ENCODE measurements at places on chromosomes 12 and 14. TPM values are rescaled to one million over a fixed set of nuclear protein-coding genes. Genes with fewer than 3 reads are reported as not detected.

- H3K4me1 ChIP-seq: no peaks in the 10 kb centered on the region
- no peak for DNase-seq
- H3K36me3 ChIP-seq: no peaks in the 10 kb centered on the region
- no peaks in the 10 kb centered on the region for H3K27me3 ChIP-seq
- H3K4me3 ChIP-seq: no peak overlapping the region
Observed at GRCh38 chr12:115660211-115660805, 617.2 kb downstream of the MED13L start.

GRCh38 chr12:2804393-2805142, 7.9 kb upstream of the ITFG2 start:
- peaks cover 4% of the 10 kb centered on the region for H3K4me1 ChIP-seq
- H3K4me3 ChIP-seq: no peak overlapping the region
- no peak for DNase-seq
- no peaks in the 10 kb centered on the region for H3K27me3 ChIP-seq
- peak overlapping the region; percentile 2 for H3K27ac ChIP-seq
- H3K36me3 ChIP-seq: peaks cover 38% of the 10 kb centered on the region

GRCh38 chr14:93803408-93804318, 15.4 kb upstream of the PRIMA1 start:
- H3K4me3 ChIP-seq: no peak overlapping the region
- H3K27ac ChIP-seq: no peak overlapping the region
- no peaks in the 10 kb centered on the region for H3K36me3 ChIP-seq
- DNase-seq: no peak
- H3K27me3 ChIP-seq: no peaks in the 10 kb centered on the region
- no peaks in the 10 kb centered on the region for H3K4me1 ChIP-seq

DNA sequence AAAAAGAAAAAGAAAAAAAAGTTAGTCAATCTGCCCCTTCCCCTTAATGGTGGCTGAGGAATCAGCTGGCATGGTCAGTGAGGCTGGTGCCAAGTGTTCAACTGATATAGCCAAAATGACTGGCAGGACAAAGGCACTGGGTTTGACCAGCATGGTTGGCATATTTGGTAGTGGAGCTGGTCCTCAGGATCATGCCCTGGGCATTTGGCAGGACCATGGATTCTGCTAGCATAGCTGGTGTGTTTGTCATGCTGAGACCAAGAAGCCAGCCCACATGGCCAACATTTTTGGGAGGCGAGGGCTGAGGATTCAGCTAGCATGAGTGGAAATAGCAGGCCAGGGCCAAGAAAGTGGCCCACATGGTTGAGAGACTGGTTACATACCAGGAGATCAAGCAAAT, 136.5 kb downstream of the FBXL14 start:
- DNase-seq: no peak
- H3K4me1 ChIP-seq: no peaks in the 10 kb centered on the region
- peak overlapping the region; percentile 55 for H3K27ac ChIP-seq

The KLHDC1 gene
- polyA plus RNA-seq: 0.31 TPM

The NPAS3 gene
- polyA plus RNA-seq: 4.5 TPM

Measured in SK-N-SH (cell line).